ENCODE measurements at places on chromosomes 11 and 22. TPM values are rescaled to one million over a fixed set of nuclear protein-coding genes. Genes with fewer than 3 reads are reported as not detected.
A peak's percentile ranks its signal among the peaks of the same experiment; 100 is the strongest.

MUC5AC gene
- not detected for total RNA-seq

TIGD3 gene
- total RNA-seq: 1.3 TPM

RCN1 gene
- total RNA-seq: 67.8 TPM

TPBGL gene
- 0.33 TPM for total RNA-seq

OR51I2 gene
- total RNA-seq: not detected

CDC42EP1 gene
- 43.0 TPM for total RNA-seq

ABCG4 gene
- not detected for total RNA-seq

NXPE1 gene
- total RNA-seq: not detected

UBQLNL gene
- total RNA-seq: 1.3 TPM

AMPD3 gene
- total RNA-seq: 6.2 TPM

SLCO2B1 gene
- 23.9 TPM for total RNA-seq

OR10D3 gene
- not detected for total RNA-seq

GRCh38 chr11:11038782-11039181 is 180.9 kb upstream of the ZBED5 start:
- no peaks in the 10 kb centered on the region for H3K36me3 ChIP-seq
- H3K27me3 ChIP-seq: no peaks in the 10 kb centered on the region
- H3K4me3 ChIP-seq: no peak overlapping the region
- H3K4me1 ChIP-seq: no peaks in the 10 kb centered on the region
- no peak for DNase-seq

DNA sequence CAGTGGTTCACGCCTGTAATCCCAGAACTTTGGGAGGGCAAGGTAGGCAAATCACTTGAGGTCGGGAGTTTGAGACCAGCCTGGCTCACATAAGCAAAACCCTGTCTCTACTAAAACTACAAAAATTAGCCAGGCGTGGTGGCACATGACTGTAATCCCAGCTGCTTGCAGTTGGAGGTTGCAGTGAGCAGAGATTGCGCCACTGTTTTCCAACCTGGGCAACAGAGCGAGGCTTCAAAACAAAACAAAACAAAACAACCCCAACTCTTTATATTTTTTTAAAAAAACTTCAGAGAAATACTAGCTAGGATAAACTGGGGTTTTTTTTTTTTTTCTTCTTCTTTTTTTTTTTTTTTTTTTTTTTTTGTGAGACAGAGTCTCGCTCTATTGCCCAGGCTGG is 31.8 kb upstream of the RAPSN start:
- peaks cover 8% of the 10 kb centered on the region for H3K36me3 ChIP-seq
- no peaks in the 10 kb centered on the region for H3K27me3 ChIP-seq
- H3K27ac ChIP-seq: no peak overlapping the region
- no peaks in the 10 kb centered on the region for H3K4me1 ChIP-seq
- H3K4me3 ChIP-seq: no peak overlapping the region
- DNase-seq: no peak

GRCh38 chr11:26322335-26323067 is 9.4 kb upstream of the ANO3 start:
- H3K27ac ChIP-seq: no peak overlapping the region
- H3K4me1 ChIP-seq: no peaks in the 10 kb centered on the region
- H3K27me3 ChIP-seq: no peaks in the 10 kb centered on the region
- no peak overlapping the region for H3K4me3 ChIP-seq

DNA sequence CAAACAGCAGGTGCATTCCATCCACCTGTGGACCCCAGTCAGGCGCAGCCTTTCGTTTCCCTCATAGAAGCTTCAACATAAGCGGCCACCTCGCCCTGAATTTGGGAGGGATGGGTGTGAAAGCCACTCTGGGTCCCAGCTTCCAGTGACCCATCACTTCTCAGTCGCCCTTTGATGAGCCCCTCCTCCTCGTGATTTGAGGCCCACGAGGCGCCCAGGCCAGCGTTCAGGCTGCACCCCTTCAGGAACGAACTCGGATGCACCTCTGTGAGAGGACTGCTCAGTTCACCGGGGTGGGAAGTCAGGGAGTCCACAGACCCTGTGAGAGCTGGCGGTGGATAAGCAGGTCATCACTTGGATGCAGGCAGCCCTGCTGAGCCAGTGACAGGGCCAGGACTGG is 1118.2 kb downstream of the BRD1 start:
- no peak for DNase-seq
- H3K27ac ChIP-seq: no peak overlapping the region
- no peaks in the 10 kb centered on the region for H3K27me3 ChIP-seq
- H3K4me3 ChIP-seq: no peak overlapping the region

- H3K4me3 ChIP-seq: no peak overlapping the region
- peak overlapping the region; percentile 64 for H3K27ac ChIP-seq
- H3K4me1 ChIP-seq: no peaks in the 10 kb centered on the region
- no peak for DNase-seq
- H3K27me3 ChIP-seq: no peaks in the 10 kb centered on the region
These were observed 66.9 kb downstream of the RBFOX2 start for GRCh38 chr22:35961480-35962295.

GRCh38 chr11:68966894-68967780 is 13.6 kb downstream of the MRGPRD start:
- H3K36me3 ChIP-seq: no peaks in the 10 kb centered on the region
- no peak overlapping the region for H3K27ac ChIP-seq
- peak; percentile 3 for DNase-seq
- no peaks in the 10 kb centered on the region for H3K27me3 ChIP-seq

DNA sequence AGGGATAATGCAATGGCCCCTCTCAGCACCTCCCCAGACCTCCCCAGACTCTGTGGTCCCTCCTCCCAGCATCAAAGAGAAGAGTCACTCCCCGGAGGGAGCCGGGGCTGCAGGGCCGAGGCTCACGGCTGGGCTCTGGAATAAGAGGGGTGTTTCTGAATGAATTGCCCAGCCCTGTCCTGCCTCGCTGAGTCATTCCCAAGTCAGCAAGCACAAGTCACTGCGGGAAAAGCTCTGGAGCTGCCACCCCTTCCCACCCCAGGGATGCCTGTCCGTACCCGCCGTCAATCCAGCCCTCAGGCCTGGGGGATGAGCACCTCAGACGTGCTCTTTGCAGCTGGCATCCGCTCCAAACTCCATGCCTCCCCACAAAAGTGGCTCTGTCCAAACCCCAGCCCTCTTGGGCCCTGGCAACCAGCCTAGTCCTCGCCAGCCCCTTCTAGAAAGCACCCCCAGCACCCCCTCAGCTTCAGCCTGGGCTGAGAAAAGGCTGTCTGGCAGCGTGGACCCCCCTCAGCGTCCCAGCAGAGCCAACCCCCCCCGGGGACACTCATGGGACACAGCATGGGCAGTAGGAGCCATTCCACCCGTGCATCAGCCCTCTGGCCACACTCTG is 22.7 kb downstream of the CELSR1 start:
- no peak overlapping the region for H3K4me3 ChIP-seq
- DNase-seq: no peak
- no peaks in the 10 kb centered on the region for H3K27me3 ChIP-seq

GRCh38 chr22:42895087-42895486 is 38.0 kb upstream of the ARFGAP3 start:
- DNase-seq: no peak
- H3K4me3 ChIP-seq: no peak overlapping the region
- no peaks in the 10 kb centered on the region for H3K27me3 ChIP-seq
- H3K36me3 ChIP-seq: no peaks in the 10 kb centered on the region

- DNase-seq: no peak
- H3K36me3 ChIP-seq: no peaks in the 10 kb centered on the region
- no peaks in the 10 kb centered on the region for H3K27me3 ChIP-seq
- no peaks in the 10 kb centered on the region for H3K4me1 ChIP-seq
- no peak overlapping the region for H3K27ac ChIP-seq
- H3K4me3 ChIP-seq: no peak overlapping the region
These were observed 63.7 kb downstream of the PTPRJ start for GRCh38 chr11:48043991-48044512.

GRCh38 chr22:29307596-29308147 is 1.2 kb downstream of the GAS2L1 start:
- peak overlapping the region; percentile 93 for H3K4me3 ChIP-seq
- peaks cover 27% of the 10 kb centered on the region for H3K4me1 ChIP-seq
- H3K36me3 ChIP-seq: no peaks in the 10 kb centered on the region
- DNase-seq: no peak
- H3K27ac ChIP-seq: peak overlapping the region; percentile 89
- H3K27me3 ChIP-seq: no peaks in the 10 kb centered on the region

DNA sequence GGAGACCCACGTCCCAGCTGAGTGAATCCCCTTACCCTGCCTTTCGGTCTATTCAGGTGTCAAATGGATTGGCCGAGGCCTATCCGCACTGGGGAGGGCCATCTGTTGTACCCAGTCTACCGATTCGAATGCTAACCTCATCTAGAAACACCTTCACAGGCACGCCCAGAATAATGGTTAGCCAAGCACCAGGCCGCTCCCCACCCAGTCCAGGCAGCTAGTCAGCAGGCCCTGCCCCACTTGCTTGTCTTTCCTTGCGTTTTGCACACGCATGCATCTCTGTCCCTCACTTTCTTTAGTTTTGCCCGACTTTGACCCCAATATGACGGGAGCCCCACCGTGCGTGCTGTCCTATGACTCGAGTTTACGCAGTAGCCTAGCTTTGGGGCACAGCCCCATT is 31.7 kb downstream of the PARVB start:
- H3K27ac ChIP-seq: no peak overlapping the region
- H3K4me1 ChIP-seq: no peaks in the 10 kb centered on the region
- no peaks in the 10 kb centered on the region for H3K36me3 ChIP-seq
- H3K4me3 ChIP-seq: no peak overlapping the region
- DNase-seq: no peak

GRCh38 chr22:19167106-19167869 is 11.2 kb downstream of the SLC25A1 start:
- H3K27ac ChIP-seq: no peak overlapping the region
- no peak for DNase-seq
- no peaks in the 10 kb centered on the region for H3K36me3 ChIP-seq
- peaks cover 38% of the 10 kb centered on the region for H3K27me3 ChIP-seq
- no peaks in the 10 kb centered on the region for H3K4me1 ChIP-seq

- H3K36me3 ChIP-seq: no peaks in the 10 kb centered on the region
- H3K27me3 ChIP-seq: no peaks in the 10 kb centered on the region
- H3K4me1 ChIP-seq: peaks cover 6% of the 10 kb centered on the region
These were observed 71.3 kb downstream of the BCR start for GRCh38 chr22:23251445-23252093.

DNA sequence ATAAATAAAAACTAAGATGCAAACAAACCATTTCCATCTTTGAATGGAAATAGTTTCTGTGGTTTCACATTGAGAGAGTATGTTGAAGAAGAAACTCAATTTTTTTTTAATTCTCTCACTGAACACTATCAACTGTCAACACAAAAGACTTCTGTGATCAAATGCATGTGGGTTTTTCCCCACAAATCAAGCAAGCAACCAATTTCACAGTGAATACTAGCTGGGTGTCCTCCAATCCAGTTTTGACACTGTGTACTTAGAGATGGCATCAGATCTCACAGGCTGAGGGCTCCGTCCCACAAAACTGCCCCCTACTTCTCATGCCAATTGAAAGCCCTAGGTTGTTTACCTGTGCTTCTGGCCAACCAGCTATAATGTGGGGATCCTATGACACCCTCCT is 34.5 kb downstream of the CTSC start:
- H3K27ac ChIP-seq: no peak overlapping the region
- H3K4me3 ChIP-seq: no peak overlapping the region
- H3K36me3 ChIP-seq: no peaks in the 10 kb centered on the region
- H3K4me1 ChIP-seq: no peaks in the 10 kb centered on the region
- no peaks in the 10 kb centered on the region for H3K27me3 ChIP-seq

DNA sequence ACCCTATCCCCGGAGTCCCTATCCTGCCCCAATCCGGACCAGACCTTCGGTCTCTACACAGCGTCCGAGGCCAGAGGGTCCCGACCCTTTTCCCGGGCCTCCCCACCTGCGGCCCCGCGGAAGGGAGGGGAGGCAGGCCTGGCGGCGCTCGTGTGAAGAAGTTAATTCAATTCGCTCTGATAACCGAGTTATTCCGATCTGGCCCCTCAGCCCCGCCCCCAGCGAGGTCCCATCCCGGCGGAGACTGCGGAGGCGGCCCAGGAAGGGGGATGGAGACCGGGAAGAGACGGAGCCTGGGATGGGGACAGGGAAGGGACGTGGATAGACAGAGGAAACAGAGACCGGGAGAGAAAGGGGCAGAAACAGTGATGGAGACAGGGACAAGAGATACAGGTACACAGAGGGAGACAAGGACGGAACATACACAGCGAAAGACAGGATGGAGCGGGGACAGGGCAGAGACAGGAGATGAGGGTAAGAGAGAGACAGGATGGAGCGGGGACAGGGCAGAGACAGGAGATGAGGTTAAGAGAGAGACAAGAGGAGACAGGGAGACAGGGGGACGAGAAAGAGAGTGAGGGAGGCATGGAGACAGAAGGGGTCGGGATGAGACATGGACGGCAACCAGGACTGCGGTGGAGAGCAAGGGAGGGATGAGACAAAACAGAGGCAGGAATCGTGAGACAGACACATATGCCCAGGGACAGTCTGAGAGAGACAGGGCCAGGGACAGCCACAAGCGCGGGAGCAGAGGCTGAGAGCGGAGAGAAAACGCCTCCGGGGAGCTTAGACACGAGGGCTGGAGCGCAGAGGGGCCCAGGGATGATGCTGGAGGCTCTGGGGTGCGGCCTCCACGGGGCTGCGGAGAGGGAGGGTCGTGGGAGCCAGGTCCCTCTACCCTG is 636 bp upstream of the PHOX2A start:
- no peak overlapping the region for H3K27ac ChIP-seq
- H3K4me3 ChIP-seq: peak overlapping the region; percentile 57
- no peaks in the 10 kb centered on the region for H3K4me1 ChIP-seq
- no peaks in the 10 kb centered on the region for H3K36me3 ChIP-seq

DNA sequence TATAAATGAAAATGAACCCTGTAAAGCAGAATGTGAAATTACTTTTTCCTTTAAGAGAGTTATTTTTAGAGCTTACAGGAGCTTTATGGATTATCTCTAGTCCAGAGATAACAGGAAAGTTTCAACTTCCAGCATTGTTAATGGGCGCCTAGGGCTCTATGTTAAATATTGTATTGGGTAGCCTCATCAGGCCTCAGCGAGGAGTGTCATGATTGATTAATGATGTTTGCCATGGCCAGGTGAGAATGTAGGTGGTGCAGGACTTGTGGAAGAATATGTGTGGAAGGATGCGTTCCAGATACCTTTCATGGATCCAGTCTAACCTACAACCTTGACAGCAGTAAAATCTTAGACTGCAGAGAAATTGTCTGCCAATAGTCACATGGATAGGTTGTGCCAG is 50.6 kb downstream of the ME3 start:
- H3K27me3 ChIP-seq: no peaks in the 10 kb centered on the region
- peak overlapping the region; percentile 66 for H3K27ac ChIP-seq
- no peaks in the 10 kb centered on the region for H3K36me3 ChIP-seq
- no peaks in the 10 kb centered on the region for H3K4me1 ChIP-seq
- no peak for DNase-seq
- no peak overlapping the region for H3K4me3 ChIP-seq

Measured in breast epithelium (tissue), 4 donors.